Stimulated activated CD8-positive, alpha-beta memory T cell treated with anti-CD3 and anti-CD28 coated beads, Interleukin-7, amount 100 ng/mL, for 1 hour (primary cell): ENCODE measurements at places on chromosomes 7 and 10.

GRCh38 chr7:18212758-18213157, 185.1 kb upstream of the PRPS1L1 start:
- DNase-seq = no peak

DNA sequence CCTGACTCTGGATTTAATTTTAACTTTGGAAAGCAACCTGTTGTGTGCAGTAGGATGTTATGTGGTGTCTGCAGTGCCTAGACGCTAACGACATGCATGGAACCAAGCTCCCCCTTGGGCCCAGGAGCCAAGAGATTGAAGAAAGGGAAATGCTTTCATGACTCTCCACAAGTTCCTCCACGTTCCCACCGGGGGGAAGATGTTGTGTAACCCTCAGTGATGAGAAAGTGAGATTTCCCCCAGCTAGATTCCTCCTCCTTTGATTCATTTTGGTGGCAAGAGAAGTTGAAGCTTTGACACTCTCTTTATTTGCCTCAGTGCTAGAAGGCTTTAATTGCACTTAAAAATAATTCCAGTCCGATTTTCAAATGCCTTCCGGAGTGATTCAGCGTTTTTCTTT, 157.9 kb upstream of the INSYN2A start:
- DNase-seq = no peak

- DNase-seq = no peak
Measured at GRCh38 chr10:64079341-64079740, 558.1 kb downstream of the REEP3 start.

GRCh38 chr10:43857206-43857930, 208.7 kb upstream of the ZNF32 start:
- no peak for DNase-seq

DNA sequence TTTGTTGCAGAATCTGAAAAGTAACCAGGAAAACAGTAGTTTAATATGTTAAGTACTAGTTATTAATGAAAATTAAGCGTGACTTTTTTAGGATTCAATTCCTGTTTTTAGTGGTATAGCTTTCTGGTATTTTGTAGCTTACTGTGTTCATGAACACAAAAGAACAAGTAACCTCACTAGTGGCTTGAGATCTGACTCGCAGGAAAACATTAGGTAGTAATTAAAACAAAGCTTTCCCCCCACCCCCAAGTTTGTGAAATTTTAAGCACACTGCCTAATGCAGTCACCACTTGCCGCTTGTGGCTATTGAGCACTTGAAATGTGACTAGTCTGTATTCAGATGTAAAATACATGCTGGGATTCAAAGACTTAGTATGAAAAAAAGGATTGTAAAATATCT, 102.5 kb upstream of the RPA3 start:
- no peak for DNase-seq

DNA sequence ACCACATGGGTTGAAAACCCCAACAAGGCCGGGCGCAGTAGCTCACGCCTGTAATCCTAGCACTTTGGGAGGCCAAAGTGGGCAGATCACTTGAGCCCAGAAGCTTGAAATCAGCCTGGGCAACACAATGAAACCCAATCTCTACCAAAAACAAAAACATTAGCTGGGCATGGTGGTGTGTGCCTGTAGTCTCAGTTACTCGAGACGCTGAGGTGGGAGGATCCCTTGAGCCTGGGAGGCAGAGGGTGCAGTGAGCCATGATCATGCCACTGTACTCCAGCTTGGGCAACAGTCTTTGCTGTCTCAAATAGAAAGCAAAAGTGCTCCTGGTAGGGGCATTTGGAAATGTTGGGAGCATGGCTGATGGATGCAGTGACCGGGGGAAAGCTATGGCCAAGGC, 209.6 kb upstream of the PLXNA4 start:
- DNase-seq = no peak

GRCh38 chr10:132714986-132715775, 70.8 kb downstream of the NKX6-2 start:
- no peak for DNase-seq

- DNase-seq = no peak
Measured at GRCh38 chr10:5433182-5433581, 20.8 kb downstream of the NET1 start.

DNA sequence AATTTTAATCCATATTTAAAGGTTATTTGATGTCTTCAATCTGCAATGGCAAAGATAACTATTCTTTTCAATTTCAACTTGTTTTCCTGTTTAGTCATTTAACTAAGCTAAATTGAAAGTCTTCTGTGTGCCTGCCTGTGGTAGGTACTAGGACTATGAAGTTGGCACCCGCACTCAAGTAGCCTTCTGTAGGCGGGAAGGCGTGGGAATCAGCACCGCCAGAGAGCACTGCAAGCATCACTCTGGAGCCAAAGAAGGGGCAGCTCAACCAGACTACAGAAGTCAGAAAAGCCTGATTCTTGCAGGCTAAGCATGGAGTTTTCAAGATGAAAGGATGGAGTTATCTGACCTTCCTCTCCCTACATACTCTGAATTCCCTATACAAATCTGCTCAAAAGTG, 269.0 kb upstream of the PHF14 start:
- no peak for DNase-seq

DNA sequence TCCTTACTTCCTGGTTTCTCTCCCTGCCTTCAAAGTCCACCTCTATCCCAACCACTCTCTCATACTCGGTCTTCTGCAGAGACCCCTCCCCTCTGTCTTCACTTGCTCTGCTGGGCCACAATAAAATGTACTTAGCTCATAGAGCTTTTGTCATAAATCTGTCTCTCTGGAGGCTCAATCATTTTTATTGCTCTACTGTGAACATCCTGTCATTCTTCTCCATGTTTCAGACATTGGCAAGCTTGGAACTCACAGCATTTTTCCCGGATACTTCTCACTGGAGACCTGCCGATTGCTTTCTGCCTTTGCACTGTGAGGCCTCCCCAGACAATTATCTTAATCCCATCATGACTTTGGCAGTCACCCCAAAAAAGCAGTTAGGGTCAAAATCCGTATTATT, 192.3 kb upstream of the ZMIZ1 start:
- no peak for DNase-seq
